ENCODE measurements at places on chromosomes 4 and X.

- DNase-seq, result no peak
Observed at GRCh38 chr4:2443956-2444740, 24.8 kb upstream of the RNF4 start.

DNA sequence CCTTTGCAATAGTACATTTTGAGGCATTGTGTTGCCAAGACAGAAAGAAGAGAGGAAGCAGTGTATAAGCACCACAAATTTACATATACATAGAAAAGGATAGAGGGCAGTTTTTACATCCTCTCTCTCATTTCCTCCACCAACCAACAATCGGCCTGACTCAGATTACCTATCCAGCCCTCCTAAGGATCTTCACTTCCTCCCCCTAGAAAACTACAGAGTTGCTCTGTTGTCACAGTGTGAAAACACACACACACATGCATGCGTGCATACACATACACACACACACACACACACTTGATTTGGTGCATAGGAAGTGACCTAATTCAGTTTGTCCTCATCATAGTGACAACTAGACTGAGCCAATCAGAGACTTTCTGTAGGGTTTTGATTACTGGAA is 98.8 kb upstream of the SPRY1 start:
- no peak for DNase-seq

GRCh38 chr4:112451831-112452230 is 64.1 kb downstream of the NEUROG2 start:
- no peak for DNase-seq

- DNase-seq, result peak; percentile 85
Observed at GRCh38 chr4:141133146-141133998, at the start of gene RNF150. RNF150 (minus strand) TSS chr4:141133469.

- DNase-seq, result no peak
Observed at GRCh38 chrX:54157561-54157960, 25.5 kb downstream of the FAM120C start.

- DNase-seq, result no peak
Observed at GRCh38 chr4:14863418-14864364, 138.6 kb upstream of the CPEB2 start.

- DNase-seq, result no peak
Observed at GRCh38 chr4:66769441-66769840, 775.9 kb downstream of the CENPC start.

- DNase-seq, result no peak
Observed at GRCh38 chrX:47452112-47452511, 30.9 kb downstream of the ZNF41 start.

DNA sequence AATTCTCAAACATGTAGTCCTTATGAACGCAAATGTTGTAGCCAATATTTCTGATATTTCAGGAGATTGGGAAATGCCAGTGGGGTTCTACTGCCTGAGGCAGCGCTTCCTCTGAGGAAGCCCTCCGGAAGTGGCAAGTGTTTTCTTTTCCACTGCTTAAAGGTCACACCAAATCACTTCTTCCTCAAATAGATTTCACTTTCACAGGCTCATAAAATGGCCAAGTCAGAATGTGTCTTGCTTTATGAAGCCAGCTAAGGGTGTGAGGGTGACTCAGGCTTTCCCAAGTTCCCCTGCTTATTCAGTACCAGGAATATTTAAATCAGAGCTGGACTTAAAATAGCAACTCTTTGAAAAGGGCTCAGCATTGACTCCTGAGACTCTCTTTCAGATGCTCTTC is 514.2 kb upstream of the DIPK2B start:
- DNase-seq, result no peak

GRCh38 chr4:144903953-144904711 is 193.9 kb downstream of the ANAPC10 start:
- DNase-seq, result no peak

DNA sequence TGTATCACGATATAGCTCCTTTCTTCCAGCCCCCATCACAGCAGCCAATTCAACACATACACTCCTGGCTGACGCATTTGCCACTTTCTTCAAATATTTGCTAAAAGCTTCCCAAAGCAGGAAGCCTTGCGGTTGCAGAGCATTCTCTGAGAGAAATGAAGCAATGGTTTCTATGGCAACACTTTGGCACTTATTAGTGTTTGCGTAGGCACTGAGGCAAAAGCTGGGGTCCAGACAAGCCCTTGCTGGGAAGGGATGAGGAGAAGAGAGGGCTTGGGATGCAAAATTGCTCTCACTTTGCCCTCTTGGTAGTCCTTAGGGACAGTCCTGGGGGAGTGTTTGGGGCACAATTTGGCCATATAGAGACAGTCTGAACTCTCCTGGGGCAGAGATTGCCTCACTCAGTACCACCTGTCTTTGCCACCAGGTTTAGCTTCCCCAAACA is 55.0 kb upstream of the PAK3 start:
- no peak for DNase-seq

GRCh38 chr4:169102026-169102425 is 92.0 kb upstream of the CBR4 start:
- DNase-seq, result no peak

DNA sequence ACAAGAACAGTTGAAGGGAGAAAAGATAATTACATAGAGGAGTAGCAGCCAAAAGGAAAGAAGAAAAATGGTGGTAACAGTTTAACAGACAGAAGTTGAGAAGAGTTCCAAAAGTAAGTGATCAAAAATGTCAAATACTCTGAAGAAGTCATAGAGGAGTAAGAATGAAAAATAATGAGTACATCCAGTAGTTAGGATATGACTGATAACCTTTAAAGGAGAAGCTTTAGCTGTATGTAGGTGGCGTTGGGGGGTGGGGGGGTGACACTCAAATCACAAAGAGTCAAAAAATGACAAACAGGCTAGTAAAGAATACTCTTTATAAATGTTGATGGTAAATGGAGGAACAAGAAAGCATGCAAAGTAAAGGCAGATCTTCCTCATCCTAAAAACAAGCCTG is 40.6 kb downstream of the RAB33A start:
- no peak for DNase-seq

- DNase-seq, result no peak
Observed at GRCh38 chr4:111736516-111736915, 408.7 kb upstream of the FAM241A start.

GRCh38 chr4:170145120-170145519 is 55.4 kb upstream of the AADAT start:
- no peak for DNase-seq

DNA sequence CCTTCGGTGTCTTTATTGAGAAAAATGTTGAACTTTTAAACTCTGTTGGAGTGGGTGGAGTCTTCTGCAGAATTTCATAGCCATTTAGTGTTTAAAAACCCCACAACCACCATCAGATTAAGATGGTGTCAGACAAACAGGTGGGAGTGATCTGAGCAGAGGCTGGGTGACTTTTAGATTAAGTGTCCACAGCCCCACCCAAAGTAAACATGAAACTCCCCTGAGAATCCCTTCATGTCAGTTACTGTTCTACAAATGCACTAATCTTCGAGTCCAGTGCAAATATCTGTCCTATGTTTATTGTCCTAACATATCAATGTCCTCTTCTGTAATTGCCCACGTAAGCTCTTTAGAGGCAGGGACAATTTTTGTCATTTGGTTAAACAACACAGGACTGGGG is 175.6 kb upstream of the RBPJ start:
- no peak for DNase-seq

DNA sequence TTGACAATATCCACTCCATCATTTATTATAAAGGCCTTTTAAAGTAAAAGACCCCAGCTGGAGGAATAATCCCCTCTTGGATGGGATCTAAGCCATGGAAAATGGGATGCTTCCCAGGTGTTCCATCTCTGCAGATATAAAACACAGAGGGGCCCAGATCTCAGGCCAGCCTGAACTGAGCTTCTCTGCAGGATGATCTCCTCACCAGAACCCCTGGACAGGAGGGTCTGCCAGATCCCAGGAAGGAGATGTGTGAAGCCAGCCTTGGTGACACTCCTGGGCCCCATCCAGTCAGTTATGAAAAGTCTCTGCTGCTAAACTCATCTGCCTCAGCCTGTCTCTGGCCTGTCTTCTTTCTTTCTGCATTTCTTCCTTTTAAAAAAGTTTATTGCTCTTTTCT is 56.7 kb downstream of the HTRA3 start:
- DNase-seq, result no peak

GRCh38 chr4:139559687-139560086 is 3.7 kb upstream of the SETD7 start:
- no peak for DNase-seq

GRCh38 chr4:40016007-40016406 is 38.3 kb upstream of the PDS5A start:
- no peak for DNase-seq

DNA sequence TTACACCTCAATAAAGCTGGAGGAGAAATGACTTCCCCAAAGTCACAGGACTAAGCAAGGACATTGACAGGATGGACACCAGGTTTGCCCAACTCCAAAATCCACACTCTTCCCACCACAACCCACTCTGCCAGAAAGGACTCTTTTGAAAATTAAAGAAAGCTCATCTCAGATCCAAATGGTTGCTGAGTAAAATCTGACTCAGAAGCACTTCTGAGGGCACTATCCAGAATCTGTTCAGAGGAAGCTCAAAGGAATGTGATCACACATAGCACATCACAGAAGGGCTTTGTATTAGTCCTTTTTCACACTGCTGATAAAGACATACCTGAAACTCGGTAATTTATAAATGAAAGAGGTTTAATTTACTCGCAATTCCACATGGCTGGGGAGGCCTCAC is 155.5 kb downstream of the RAB28 start:
- no peak for DNase-seq

GRCh38 chrX:132748268-132748667 is 210.2 kb downstream of the HS6ST2 start:
- DNase-seq, result no peak

- DNase-seq, result no peak
Observed at GRCh38 chr4:3338321-3338838, 45.6 kb downstream of the RGS12 start.

DNA sequence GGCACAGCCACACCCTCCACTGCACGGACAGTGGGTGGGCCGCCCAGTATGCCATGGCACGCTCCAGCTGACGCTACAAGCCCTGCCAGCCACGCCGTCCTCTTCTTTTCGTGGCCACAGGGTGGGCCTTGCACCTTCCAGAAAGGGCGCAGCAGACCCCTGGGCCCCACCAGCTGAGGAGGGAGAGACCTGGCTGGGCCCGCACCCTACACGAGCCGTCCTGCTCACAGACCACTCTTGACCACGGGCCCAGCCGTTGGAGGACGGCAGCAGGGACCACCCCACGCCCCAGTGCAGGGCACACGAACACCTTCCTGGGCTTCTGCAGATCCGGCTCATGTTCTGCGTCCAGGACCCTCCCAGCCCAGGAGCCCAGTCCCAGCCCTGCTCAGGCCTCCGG is 27.1 kb downstream of the FAM53A start:
- no peak for DNase-seq

GRCh38 chr4:146073517-146073916 is 102.0 kb upstream of the LSM6 start:
- peak; percentile 14 for DNase-seq

DNA sequence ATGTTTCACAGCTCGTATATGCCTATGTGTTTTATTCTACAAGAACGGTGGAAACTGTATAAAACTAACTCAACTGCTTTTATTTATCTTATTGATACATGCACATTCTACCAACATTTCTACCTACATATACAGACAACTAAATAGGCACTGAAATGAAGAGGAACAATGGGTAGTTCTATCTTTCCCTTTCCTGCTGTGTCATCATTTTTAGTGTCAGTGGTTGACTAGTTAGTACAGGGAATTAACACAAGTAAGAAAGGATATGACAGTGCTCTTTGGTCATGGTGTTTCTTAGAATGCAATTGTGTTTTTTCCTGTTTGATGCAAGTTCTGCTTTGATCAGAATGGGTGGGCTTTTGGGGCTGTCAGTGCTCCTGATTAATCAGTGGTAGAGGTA is 293.8 kb upstream of the CTSO start:
- no peak for DNase-seq

GRCh38 chr4:8001564-8002355 is 62.1 kb upstream of the AFAP1 start:
- no peak for DNase-seq

- DNase-seq, result no peak
Observed at GRCh38 chr4:145414226-145414625, 67.4 kb upstream of the SMAD1 start.

- no peak for DNase-seq
Observed at GRCh38 chrX:11386001-11386523, 92.8 kb downstream of the AMELX start.

GRCh38 chr4:175811228-175811627 is 836 bp downstream of the GPM6A start:
- no peak for DNase-seq

GRCh38 chr4:128565565-128566186 is 243.8 kb upstream of the JADE1 start:
- no peak for DNase-seq

DNA sequence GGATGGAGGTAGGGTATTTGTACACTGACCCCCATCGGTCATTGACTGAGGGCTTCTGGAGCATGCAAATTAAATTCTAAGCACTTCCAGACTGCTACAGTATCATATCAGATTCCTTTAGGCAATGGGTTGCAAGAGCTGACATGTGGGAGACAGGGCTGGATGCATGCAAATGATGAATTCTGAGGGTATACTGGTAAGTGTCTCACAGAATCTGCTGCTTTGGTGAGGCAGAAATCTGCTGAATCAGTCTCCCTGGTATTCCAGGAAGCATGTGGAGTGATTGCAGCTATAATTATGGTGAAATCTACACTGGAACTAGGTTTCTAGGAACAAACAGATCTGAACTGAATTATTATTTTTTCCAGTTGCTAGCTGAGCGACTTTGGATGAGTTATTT is 684.9 kb upstream of the MAGEB2 start:
- no peak for DNase-seq

DNA sequence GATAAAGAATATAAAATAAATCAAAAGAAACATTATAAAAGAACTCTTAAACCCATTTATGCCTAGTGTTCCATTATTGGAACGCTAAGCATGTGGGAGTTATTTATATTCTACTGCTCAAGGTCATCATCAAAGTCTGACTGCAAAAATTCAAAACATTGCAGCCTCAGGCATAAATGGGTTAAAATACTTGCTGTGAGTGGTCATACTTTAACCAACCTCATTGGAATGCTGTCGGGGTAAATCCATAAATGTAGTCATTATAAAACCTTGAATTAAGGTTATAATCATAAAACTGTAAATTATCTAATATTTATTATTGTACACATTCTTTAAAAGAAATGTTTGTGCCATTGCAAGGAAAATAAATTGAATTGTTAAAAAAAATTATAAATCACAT is 55.0 kb downstream of the RPS6KA6 start:
- DNase-seq, result no peak

DNA sequence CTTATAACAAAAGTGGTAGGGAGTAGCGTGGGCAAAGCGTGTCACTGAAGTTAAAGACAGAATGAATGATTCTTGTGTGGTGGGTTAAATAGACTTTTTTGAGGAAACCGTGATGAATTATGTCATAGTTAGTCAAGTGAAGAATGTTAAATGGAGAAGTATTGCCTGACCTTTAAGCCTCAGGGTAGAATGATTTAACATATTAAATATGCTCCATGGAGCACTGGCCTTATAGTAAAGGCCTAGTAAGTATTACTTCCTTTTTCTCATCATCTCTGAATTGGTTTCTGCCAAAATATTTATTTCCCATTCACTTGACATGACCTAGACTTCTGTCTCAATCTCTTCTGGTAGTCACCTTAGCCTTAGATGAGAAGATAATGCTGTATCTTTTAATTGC is 23.7 kb downstream of the MAGEB1 start:
- DNase-seq, result no peak
